ENCODE measurements at places on chromosomes 1 and 21.

DNA sequence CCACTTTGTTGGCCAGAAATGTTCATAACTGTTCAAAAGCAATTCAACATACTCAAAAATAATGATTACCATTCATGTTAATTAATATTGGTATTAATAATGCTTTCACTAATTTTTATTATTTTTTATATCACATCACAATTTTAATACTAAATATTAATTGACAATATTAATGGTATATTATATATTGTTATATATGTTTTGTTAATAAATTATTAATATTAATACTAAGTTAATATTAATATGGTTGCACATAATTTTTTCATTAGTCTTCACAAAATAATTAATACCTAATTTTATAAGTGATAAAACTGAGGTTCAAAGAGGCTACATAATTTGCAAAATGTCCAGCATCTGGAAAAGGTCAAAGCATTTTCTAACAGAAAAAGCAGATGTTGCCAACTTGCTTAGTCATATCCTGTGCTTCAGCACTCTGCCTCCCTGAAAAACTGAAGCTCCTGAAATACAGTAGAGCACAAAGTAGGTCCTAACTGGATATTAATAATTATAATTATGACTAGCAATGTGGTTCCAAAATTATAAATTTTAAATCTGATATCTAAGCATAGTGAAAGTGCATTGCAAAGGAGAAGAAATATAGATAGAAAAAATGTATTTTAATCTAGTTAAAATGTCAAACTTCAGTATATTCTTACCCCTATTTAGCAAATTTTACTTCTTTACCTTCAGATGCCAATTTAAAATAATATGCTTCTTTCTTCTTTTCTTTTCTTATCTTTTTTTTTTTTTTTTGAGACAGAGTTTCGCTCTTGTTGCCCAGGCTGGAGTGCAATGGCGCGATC is 123.2 kb upstream of the TNFSF4 start:
- no peak for DNase-seq

- no peak for DNase-seq
These were observed 20.1 kb downstream of the SLAMF1 start for GRCh38 chr1:160626509-160627342.

DNA sequence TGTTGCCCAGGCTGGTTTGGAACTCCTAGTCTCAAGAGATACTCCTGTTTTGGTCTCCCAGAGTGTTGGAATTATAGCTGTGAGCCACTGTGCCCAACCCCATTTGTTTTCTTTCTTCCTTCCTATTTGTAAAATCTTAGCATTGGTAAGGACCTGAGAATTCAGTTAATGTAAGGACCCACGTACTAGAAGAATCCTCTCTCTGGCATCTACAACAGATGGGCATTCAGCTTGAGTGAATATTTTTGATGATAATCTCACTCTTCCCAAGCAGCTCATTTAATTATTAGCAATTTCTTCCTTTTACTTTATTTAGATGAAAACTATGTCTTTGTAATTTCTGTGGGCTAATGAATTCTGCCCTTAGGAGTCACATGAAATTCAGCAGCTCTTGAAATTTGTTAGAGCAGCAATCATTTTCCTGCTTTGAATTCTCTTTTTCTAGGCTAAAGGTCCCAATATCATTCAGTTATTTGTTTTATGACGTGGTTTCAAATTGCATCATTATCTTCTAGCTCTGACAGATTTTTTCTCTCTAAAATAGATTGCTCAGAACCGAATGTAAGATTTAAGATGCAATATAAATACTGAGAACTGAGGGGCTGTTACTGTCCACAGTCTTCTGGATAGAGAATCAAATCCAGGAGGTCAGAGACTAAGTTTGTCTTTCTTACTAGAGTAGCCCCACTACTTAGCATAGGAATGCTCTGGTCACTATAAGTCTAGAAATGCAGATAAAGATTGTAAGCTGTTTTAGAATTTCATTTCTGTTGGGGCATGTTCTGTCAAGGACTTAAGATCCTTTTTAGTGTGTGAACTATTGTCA is 59.4 kb downstream of the EPB41 start:
- no peak for DNase-seq

DNA sequence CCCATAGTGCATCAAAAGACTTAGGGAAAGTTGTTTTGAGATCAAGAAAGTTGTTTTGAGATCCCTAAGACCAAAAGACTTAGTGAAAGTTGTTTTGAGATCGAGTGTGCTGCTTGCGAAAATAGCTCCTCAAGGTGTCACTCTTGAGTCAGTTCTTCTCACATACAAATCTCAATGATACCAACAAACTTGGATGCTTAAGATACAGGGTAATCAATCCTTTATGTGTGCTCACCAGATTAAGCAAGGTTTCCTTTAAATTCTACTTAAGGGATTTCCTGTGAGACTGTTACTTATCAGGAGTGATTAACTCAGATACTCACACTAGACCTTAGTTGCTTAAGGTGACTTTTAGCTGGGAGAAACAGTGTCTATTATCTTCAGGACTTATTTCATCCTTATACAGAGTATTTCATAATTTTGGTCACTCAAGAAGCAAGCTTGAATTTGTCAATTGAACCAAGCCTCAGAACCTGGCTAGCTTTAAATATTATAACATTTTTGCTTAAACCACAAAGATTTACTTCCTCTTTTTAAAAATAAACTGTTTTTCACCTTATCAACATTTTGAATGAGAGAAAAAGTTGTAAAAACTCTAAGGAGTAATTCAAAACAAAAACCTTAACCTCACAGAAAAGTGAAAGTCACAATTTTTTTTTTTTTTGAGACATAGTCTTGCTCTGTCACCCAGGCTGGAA is 8.0 kb upstream of the RLF start:
- DNase-seq: no peak

GRCh38 chr1:156920233-156921052 is at the start of gene LRRC71:
Gene LRRC71, plus strand, starts transcription at chr1:156920632. Its CDS starts 172 bp downstream, at chr1:156920804.
- no peak for DNase-seq

- no peak for DNase-seq
These were observed 137.6 kb downstream of the GPATCH2 start for GRCh38 chr1:217493290-217493689.

- no peak for DNase-seq
These were observed 11.9 kb downstream of the WASF2 start for GRCh38 chr1:27478098-27478497.

- DNase-seq: no peak
These were observed 544.4 kb downstream of the PLPP3 start for GRCh38 chr1:56034847-56035481.

DNA sequence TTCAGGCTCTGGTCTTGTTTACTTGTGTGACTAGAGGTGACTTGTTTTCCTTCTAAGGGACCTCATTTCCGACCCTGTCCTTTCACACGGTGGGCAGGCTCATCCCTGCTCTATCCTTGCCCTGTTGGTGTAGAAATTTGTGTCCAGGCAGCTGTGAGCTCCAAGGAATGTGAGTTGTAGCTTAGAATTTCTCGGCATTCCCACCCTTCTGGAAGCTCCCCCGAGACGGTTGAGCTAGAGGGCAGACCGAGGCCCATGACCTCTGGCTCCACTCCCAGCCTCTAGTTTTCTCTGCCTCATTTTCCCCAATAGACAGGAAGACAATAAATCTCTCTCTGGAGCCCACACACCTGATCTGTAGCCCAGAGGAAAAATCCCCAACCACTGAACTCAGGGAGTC is 100.9 kb downstream of the NAV1 start:
- no peak for DNase-seq

DNA sequence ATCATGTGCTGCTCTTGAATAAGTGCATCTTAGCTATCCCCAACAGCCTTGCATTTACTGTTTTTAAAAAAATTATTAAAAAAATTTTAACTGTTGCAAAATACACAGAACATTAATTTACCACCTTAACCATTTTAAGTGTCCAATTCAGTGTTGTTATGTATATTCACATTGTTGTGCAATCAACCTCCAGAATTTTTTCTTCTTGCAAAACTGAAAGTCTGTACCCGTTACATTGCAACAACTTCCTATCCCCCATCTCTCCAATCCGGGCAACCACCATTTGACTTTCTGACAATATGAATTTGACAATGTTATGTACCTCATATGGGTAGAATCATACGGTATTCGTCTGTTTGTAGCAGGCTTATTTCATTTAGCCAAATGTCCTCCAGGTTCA is 83.1 kb downstream of the FMN2 start:
- no peak for DNase-seq

- DNase-seq: no peak
These were observed 39.9 kb downstream of the CRYAA start for GRCh38 chr21:43208561-43209332.

GRCh38 chr1:47941609-47942239 is 55.5 kb downstream of the TRABD2B start:
- no peak for DNase-seq

GRCh38 chr1:74504125-74504932 is 8.1 kb downstream of the LRRC53 start:
- peak; percentile 37 for DNase-seq

DNA sequence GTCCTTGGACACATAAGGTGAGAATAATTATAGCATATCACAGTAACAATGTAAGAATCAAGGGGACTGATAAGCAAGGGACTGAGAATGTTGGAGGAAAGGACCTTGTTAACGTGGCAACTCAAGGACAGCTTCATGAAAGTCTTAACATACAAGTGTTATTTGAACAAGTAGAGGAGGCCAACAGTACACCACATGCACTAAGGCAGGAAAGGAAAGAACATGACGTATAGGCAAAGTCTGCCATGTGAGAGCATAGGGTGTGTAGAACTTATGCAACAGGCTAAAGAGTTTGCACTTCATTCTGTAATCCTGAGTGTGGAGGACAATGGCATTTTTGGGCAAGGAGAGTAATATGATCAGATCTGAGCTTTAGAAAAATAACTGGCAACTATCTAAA is 33.3 kb upstream of the DIRAS3 start:
- DNase-seq: no peak

GRCh38 chr1:62720946-62721554 is 32.9 kb upstream of the DOCK7 start:
- DNase-seq: no peak

GRCh38 chr1:208731981-208732821 is 488.0 kb upstream of the PLXNA2 start:
- DNase-seq: no peak

- no peak for DNase-seq
These were observed 39.3 kb downstream of the KIAA1614 start for GRCh38 chr1:180951836-180952656.

DNA sequence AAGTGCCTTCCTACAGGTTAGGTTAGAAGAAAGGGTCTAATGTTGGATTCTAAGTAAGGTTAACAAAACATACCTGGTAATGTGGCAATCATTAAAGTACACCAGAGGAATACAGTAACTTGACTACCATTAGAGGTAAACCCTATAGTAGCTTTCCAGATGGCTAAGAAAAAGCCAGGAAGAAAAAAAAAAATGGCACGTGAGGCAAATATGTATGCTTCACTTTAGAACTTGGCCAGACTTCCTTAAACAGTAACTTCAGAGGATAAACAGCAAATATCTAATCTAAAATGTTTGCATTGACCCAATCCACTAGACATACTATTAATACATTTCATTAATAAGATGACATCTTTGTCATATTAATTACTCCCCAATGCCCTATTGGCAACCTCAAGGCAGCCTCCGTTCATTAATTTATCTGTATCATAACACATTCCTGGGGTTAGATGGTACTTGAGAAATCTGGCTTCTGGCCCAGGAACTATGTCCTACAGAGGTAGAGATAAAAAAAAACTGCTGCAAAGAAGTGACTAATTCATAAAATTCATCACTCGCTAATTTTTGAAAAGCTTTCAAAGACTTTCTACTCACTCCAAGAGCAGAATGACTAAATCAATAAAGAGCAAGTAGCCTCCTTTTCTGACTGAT is 5.8 kb downstream of the DCAF8 start:
- no peak for DNase-seq

DNA sequence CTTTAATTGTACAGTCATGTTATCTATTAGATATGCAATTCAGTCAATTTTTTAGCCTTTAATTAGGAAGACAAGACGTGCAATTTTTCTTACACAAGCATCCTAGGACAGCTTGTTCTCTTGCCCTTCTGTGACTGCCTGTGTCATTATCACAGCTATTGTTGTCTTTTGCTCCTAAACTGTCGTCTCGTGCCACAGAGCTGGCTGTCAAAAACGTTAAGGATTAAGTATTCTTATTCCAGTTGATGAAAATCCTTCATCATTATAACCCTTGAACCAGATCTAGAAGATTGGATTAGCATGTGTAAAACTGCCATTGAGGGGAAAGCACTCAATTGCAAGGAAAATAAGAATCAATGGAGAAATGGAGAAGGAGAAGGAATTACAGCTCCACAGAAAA is 43.8 kb upstream of the AIM2 start:
- no peak for DNase-seq

- peak; percentile 78 for DNase-seq
These were observed 363.0 kb downstream of the SETD4 start for GRCh38 chr21:35697321-35697808.

GRCh38 chr1:230788561-230789275 is 41.5 kb downstream of the CAPN9 start:
- no peak for DNase-seq

DNA sequence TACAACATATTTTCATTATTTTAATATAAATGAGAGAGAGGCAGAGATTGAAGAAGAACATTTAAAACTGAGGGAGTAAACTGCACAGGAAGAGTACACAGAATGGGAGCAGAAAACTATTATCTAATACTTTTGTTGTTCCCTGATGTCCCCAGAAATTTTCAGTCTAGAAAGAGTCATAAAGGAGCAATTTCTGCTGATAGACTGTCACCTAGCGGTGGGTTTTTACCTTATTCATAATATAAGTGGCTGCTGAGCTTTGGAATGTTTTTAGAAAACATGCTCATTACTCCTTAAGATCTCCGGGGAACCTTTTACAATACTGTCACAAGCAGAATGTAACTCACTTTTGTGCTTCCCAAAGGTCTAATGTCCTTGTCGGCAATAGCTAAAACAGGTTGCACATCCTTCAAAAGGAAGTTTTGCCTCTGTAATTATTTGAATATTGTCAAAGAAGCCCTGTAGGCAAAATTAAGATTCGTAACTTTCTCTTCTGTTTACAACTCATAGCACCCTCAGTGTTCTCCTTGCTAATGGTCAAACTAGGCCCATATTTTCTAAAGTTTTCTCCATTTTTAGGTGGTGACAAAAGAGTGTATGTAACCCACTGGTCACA is 4.9 kb upstream of the NPL start:
- peak; percentile 53 for DNase-seq

DNA sequence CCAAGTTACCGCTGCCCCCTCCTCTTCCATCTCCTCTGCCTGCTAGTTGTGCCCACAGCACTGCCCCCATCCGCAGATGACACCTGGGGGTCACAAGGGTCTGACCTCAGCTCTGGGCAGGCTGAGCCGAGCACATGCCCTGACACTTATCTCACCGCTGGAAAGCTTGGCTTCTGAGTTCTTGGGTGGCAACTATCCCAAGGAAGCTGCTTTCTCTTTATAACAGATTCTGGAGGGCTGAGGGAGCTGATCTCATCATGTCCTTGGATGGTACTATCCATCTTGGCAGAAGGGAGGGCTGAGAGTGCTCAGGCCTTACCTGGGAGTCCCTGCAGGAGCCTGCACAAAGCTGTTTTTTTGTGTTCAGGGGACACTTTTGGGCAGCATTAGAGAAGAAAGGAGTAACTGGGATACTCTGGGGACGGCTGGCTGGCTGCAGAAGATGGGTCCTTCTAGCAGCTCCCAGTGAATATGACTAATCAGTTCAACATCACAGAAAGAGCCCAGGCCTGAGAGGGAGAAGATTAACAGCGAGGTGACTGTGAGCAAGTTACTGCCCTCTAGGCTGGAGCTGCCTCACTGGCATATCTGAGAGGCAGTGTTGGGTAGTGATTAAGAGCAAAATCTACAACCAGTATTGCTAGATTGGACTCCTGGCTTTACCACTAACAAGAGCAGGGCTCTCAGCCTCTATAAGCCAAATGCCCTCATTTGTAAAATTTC is 71.6 kb downstream of the PLXNA2 start:
- no peak for DNase-seq
